ENCODE measurements at places on chromosomes 2 and 18.

- DNase-seq = no peak
These were observed 13.3 kb upstream of the CCDC85A start for GRCh38 chr2:56170504-56170903.

- DNase-seq = no peak
These were observed 66.7 kb upstream of the SLC39A10 start for GRCh38 chr2:195590199-195590860.

GRCh38 chr18:37668971-37669747 is 103.6 kb upstream of the CELF4 start:
- DNase-seq = no peak

DNA sequence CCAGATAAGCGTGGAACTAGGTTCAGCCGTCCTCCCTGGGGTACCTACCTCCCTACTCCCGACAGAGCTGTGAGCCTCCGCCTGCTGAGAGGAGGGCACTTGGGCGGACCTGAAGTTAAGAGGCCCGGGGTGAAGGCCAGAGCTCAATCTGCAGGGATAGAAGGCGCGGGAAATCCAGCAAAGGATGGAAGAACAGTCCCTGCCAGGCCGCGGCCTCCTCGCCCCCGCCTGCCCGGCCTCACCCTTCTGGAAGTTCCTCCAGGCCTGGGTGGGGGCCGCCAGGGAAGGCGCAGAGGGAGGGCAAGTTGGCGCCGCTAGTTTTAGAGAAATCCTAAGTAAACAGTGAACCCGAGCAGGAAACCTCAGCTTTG is 13.0 kb downstream of the EN1 start:
- no peak for DNase-seq

GRCh38 chr2:206095536-206096332 is 9.8 kb upstream of the INO80D start:
- DNase-seq = no peak

- DNase-seq = no peak
These were observed 13.1 kb upstream of the SCN1A start for GRCh38 chr2:166140932-166141331.

- no peak for DNase-seq
These were observed 8.9 kb downstream of the TNS1 start for GRCh38 chr2:217993817-217994463.

DNA sequence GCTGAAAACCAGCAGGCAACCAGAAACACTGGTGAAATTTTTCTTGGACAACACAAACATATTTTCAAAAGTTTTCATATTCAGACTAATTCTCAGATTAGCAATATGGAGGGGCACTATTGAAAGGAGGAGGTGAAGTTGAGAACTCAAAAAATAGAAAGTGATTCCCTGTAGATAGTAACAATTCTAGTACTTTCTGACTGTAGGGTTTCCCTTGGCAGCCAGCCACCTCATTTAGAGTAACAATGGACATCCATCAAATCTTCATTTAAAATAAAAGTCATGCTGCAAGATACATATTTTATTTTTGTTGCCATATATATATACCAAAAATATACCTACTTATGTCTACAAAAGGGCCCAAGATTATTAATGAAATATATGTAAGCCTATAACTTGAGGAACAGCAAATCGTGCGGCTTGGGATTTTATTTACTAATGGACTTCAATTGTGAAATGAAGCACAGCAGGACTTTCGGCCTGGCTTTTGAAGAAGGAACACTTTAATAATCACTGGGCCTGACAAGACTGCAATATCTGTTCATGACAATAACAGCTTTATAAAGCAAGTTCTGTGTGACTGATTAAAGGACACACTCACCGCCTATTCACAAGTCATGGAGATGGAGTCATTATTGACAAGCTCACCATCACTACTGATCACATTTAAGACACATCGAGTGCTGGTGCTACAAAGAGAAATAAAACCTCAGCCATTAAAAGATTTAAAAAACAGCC is 6.8 kb upstream of the NR4A2 start:
- no peak for DNase-seq

DNA sequence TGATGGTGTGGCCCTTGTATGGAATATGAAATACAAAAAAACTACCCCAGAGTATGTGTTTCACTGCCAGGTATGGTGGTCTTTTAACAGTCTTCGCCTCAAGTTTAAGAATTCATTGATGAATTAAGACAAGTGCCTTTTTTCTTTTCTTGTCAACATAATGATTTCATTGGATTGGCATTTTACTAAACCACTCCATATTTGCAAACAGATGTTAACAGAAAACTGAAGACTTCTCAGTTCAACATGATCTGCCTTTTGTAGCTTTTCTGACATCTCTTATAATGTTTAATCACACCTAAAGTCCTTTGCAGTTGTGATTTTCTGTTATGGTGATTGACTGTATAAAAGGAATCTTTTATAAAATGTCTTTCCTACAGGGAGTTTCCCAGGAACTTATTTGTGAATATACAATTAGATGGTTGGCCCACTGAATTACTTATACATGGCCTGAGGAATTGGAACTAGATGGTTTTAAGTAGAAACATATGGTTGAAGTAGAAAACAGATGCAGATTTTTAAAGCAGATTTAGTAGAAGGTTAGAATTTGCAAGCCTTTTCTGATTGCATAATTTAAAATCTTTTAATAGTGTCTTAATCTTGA is 39.7 kb downstream of the DYNC1I2 start:
- no peak for DNase-seq

GRCh38 chr2:239379641-239380170 is 21.1 kb downstream of the HDAC4 start:
- DNase-seq = no peak

DNA sequence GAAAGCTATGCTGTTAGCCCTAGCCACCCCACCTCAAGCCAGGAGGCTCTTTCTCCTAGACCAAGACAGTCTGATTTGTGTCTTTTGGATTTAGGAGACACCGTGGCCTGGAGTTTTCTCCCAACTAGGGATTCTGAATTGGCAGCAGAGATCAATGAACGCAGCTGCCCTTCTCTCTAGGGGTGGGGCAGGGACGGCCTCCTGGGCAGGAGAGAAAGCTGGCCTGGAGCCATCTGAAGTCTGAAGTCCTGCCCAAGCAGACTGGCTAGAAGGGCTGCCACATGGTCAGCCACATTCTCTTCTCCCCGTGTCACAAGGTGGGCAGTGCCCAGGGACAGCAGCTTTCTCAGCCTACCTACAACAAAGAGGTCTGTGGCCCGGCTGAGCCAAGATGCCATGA is 45.1 kb downstream of the PIEZO2 start:
- no peak for DNase-seq

- DNase-seq = no peak
These were observed 457.0 kb upstream of the MYT1L start for GRCh38 chr2:2788076-2788475.

DNA sequence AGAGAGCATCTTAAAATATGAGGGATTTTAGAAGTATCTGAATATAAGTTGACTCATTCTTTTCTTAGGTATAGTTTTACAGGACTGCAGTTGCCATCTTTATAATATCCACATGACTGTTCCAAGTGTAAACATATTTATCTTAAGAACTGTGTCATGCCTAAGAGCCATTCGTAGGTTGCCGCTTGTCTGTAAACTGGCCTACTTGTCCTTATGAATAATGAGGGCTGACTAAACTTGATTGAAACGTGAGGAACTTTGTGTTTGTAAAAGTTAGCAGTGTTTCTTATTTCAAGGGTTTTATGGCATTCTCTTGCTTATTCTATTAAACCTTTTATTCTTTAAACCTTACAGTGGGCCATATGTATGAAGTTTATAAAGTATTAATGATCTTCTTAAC is 99.6 kb downstream of the MAP3K20 start:
- no peak for DNase-seq

GRCh38 chr2:27133195-27133875 is 1.1 kb downstream of the PREB start:
- no peak for DNase-seq

DNA sequence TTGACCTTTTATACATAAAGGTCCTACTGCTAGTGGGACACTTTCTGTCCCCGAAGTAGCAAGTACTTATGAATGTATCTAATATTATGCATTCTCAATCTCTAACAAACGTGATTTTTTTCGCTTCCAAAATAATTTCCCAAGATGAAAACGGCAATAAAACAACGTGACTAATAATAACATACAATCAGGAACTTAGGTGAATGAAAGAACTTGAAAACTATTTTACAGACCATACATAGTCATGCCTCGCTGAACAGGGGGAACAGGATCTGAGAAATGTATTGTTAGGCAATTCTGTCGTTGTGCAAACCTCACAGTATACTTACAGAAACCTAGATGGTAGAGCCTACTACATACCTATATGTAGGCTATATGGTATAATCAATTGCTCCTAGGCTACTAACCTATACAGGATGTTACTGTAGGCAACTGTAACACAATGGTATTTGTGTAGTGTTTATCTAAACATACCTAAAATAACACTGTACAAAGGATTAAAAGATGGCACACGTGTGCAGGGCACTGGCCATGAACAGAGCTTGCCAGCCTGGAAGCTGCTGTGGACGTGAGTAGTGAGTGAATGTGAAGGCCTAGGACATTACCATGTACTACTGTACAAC is 2.5 kb downstream of the RTN4 start:
- DNase-seq = no peak

DNA sequence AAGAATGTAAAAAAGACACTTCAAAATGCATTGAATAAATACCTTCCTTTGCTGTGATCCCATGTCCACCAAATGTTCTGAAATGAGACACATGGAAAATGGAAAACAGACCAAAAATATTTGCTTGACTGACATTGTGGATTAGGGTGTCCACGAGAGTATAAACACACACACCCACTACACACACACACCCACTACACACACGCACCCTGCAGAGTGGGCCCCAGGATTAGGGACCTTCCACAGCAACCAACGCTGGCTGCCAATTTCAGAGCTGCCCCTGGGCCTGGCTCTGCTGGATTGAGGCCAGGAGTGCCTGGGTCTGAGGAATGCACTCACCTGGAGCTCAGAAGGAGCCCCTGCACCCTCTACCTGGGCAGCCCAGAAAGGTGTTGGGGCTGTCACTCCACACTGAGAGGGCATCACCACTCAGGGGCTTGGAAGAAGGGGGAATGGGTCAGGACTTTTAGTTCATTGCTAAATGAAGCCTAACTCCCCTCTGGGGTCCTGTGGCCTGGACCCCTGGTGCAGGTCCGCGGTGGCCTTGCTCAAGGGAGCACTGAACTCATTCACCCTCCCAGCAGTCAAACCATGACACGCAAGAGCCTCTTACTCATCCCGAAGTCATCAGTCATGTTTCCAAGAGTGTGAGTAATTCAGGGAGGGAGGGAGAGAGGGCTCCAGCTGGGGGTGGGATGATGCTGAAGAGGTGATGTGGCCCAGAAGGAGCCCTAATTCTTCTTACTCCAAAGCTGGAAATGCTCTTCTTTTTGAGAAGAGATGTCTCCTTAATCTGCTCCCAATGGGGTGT is 50.2 kb upstream of the PLB1 start:
- DNase-seq = no peak

DNA sequence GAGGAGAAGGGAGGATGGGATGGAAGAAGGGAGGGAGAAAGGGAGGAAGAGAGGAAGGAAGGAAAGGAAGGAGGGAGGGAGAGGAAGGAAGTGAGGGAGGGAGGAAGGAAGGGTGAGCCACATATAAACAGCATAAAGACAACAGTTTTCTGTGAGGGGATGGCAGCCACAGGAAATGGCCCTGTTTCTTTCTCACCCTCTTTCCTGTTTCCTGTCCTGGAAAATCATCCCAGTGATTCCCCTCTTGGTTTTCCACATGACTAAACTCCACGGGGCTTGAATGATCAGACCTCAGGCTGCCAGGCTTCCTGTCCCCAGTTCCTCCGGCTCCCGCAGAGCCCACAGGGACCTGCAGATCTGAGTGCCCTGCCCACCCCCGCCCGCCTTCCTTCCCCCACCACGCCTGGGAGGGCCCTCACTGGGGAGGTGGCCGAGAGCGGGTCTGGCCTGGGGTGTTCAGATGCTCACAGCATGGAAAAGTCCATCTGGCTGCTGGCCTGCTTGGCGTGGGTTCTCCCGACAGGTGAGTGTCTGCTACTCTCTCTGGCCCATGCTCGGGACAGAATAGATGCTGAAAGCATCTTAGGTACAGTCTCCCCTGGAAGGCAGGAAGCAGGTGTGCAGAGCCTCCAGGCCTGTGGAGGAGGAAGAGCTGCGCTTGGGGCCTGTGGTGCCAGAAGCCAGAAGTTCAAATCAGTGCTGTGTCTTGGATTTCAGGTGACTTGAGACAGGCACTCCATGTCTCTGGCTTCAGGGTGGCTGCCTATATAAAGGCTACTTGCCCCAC is at the start of gene SIGLEC15:
TSS of gene SIGLEC15 (plus strand) at position 418 of the 787 bp plus-strand sequence. CDS start at position 472, 54 bp downstream.
- no peak for DNase-seq

- DNase-seq = no peak
These were observed 25.2 kb upstream of the RGPD4 start for GRCh38 chr2:107801498-107801897.

- no peak for DNase-seq
These were observed 1311.7 kb upstream of the CDH2 start for GRCh38 chr18:29488617-29489016.

DNA sequence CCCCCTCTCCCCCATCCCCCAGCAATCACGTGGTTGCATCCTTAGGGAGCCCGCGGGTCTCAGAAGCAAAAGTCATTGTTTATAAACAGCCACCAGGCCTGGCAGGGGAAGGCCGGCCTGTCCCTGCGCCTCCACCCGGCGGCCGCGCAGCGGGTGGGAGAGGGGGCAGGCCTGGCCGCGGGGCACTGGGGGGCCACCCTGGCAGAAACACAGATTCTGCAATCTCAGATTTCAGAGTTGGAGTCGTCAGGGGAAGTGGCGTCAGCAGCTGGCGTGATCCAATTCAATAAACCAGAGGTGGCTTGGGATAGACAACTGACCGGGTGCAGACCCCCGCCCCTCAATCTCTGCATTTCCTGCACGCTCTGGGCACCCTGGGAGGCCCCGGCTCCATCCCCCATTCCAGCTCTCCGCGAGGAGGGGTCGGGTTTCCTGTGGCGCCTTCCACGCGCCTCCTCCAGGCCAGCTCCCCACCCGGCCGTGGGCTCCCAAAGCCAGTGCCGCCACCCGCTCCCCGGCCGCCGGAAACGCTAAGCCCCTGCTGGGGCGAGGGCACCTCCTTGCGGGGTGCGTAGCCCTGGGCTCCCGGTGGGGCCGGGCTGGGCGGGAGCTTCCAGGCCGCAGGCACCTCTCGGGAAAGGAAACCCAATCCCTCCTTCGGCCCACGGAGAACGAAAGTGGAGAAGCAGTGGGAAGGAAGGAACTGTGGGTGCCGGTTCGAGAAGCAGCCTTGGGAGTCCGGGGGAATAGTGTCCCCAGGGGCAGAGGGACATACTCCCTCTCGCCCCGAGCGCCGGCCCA is 1.1 kb downstream of the BIN1 start:
- DNase-seq = no peak

- no peak for DNase-seq
These were observed 40.0 kb downstream of the TXNL1 start for GRCh38 chr18:56598422-56598821.

GRCh38 chr2:163157411-163157810 is 318.8 kb upstream of the KCNH7 start:
- DNase-seq = no peak

DNA sequence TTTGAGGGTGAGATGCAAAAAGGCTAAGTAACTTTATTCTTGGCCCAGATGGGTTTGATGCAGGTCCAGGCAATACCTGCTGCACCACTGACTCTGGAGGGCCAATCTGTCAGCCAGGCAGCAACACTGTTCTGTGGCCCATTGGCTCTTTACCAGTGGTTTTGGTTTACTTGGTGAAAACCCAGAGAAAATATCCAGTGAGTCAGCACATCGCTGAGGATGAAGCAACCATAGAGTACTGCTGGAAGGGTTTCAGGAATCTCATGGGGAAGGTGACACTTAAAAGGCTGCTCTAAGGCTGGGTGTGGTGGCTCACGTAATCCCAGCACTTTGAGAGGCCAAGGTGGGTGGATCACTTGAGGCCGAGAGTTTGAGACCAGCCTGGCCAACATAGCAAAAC is 192.5 kb upstream of the FAM98A start:
- no peak for DNase-seq

- DNase-seq = no peak
These were observed 147.2 kb upstream of the CELF4 start for GRCh38 chr18:37712776-37713175.
